ENCODE measurements at places on chromosomes 16 and 17.
A peak's percentile ranks its signal among the peaks of the same experiment; 100 is the strongest.

DNA sequence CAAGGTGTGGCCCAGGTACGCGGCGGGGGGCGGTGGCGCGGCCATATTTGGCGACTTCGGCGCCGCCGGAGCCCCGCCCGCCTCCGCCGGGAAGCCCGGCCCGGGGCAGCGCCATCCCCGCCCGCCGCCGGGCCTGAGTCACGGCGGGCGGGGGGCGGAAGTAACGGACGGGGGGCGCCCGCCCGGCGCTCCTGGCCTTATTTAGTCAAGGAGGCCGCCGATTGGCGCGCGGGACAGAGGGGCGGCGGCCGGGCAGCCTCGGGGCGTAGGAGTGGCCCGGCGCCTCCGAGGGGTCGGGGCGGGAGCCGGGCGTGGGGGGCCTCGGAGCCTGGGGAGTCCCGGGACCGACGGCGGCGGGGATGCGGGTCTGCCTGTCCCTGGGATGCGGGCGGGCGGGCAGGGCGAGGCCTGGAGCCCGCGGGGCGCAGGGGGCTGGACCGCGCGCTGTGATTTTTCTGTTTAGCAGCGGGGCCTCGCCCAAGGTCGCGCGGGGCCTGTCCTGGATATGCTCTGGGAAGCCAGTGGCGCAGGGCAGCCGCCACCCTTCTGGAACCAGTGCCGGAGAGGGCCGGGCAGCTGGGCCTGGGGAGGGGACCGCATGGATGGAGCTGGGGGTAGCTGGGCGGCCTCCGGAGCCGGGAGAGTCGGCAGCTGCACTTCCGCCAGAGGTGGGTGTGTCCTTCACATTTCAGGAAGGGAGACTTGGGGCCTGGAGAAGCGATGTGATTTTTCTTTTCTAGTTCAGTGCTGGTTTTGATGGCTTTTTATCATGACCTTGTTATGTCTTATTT is 2.3 kb upstream of the ACTG1 start:
- DNase-seq = no peak
- H3K27ac ChIP-seq = peak overlapping the region; percentile 99
- H3K4me3 ChIP-seq = peak overlapping the region; percentile 78
- H3K4me1 ChIP-seq = peaks cover 57% of the 10 kb centered on the region
- peaks cover 34% of the 10 kb centered on the region for H3K36me3 ChIP-seq

GRCh38 chr16:81458827-81459598 is 14.4 kb downstream of the CMIP start:
- no peak for DNase-seq
- H3K36me3 ChIP-seq = peaks cover 41% of the 10 kb centered on the region
- H3K4me1 ChIP-seq = peaks cover 31% of the 10 kb centered on the region
- H3K4me3 ChIP-seq = no peak overlapping the region

DNA sequence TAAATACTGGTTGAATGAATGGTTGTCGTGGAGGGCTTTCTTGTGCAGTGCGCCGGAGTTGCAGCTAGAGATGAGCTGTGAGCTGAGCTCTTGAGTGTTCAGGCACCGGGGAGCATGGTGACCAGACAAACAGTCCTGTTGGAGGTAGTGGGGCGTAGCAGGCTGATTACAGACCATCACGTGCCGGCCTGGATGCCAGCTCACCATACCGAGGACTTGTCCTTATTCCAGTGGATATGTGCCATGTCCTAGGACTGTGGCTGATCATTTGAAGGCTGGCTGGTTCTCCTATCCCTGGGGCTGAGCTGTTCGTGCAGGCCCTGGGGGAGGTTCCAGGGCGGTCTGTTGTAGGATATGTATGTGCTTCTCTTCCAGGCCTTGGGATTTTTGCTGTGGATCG is 60.0 kb downstream of the ABCC1 start:
- H3K27ac ChIP-seq = no peak overlapping the region
- no peak overlapping the region for H3K4me3 ChIP-seq
- H3K36me3 ChIP-seq = peaks cover 29% of the 10 kb centered on the region
- H3K4me1 ChIP-seq = no peaks in the 10 kb centered on the region
- H3K27me3 ChIP-seq = no peaks in the 10 kb centered on the region

DNA sequence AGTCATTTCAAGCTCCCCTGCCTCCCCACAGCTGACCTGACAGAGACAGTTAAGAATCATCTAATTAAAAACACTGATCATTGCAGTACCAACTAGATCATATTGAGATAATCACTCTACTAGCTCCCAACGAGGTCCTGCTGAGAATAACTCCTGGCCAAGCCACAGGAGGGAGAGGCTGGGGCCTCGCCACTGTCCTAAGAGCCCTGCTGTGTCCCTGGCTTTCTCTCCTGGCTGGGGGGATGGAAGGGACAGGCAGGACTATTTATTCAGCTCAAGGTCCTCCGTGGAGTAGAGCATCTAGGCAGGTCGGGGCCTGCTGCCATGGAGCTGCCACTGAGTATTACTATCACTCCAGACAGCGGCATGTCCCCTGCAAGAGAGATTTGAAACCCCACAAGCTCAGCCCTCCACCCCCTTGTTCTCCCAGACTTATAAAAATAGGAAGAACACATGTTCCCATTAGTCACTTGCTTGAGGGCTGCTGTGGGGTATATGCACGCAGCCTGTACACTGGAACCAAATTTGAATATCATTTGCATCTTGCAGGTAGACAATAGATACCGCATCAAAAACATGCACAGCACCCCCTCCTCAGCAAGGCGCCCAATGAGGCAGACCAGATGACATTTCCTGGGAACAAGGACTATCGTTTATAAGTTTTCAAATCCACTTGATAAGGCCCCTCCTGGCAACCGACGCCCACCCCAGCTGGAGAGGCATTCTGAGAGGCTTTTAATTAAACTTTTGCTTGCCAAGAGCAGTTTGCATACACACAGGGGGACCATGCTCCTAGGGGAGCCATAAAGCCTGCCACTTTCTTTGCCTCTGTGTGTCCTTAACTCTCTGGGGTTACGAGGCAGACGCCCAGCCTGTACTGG is 385.2 kb upstream of the ZFHX3 start:
- H3K4me1 ChIP-seq = peaks cover 11% of the 10 kb centered on the region
- no peaks in the 10 kb centered on the region for H3K36me3 ChIP-seq
- no peak overlapping the region for H3K4me3 ChIP-seq
- no peak overlapping the region for H3K27ac ChIP-seq
- peaks cover 5% of the 10 kb centered on the region for H3K27me3 ChIP-seq
- no peak for DNase-seq

- H3K4me3 ChIP-seq = no peak overlapping the region
- H3K36me3 ChIP-seq = no peaks in the 10 kb centered on the region
- peak; percentile 21 for DNase-seq
- no peaks in the 10 kb centered on the region for H3K27me3 ChIP-seq
Measured at GRCh38 chr16:52066962-52067361, 480.0 kb downstream of the TOX3 start.

- H3K4me3 ChIP-seq = no peak overlapping the region
- no peaks in the 10 kb centered on the region for H3K36me3 ChIP-seq
- no peak overlapping the region for H3K27ac ChIP-seq
- peaks cover 2% of the 10 kb centered on the region for H3K4me1 ChIP-seq
- no peak for DNase-seq
Measured at GRCh38 chr16:53745753-53746266, 41.9 kb downstream of the FTO start.

DNA sequence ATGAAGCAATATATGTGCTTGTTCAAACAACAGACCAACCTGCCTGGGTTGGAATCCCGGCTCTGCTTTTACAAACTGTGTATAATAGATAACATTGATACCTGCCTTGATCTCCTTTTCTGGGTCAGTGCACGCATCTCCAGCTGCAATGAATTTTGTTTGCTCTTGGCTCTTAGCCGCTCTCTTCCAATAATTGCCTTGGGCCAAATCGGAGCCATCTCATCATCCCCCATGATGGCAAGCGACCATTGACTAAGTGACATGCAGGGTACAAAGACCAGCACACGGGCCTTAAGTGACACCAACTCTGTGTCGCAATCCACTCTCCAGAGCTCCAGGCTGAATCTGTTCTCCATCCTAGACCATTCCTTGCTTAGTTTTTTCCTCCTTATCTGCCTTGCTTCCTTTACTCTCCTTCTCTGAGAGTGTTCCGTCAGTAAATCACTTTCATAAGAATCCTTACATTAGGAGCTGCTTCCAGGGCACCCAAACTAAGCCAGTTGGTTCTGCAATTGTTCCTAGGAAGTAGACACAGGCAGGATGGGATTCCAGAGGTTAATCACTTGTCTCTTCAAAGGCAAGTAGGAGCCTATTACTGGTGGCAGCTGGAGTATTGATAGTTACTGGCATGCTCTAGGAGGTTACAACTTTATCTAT is 134.2 kb downstream of the ABCA8 start:
- no peak overlapping the region for H3K4me3 ChIP-seq
- H3K4me1 ChIP-seq = no peaks in the 10 kb centered on the region
- no peaks in the 10 kb centered on the region for H3K36me3 ChIP-seq
- no peak overlapping the region for H3K27ac ChIP-seq

DNA sequence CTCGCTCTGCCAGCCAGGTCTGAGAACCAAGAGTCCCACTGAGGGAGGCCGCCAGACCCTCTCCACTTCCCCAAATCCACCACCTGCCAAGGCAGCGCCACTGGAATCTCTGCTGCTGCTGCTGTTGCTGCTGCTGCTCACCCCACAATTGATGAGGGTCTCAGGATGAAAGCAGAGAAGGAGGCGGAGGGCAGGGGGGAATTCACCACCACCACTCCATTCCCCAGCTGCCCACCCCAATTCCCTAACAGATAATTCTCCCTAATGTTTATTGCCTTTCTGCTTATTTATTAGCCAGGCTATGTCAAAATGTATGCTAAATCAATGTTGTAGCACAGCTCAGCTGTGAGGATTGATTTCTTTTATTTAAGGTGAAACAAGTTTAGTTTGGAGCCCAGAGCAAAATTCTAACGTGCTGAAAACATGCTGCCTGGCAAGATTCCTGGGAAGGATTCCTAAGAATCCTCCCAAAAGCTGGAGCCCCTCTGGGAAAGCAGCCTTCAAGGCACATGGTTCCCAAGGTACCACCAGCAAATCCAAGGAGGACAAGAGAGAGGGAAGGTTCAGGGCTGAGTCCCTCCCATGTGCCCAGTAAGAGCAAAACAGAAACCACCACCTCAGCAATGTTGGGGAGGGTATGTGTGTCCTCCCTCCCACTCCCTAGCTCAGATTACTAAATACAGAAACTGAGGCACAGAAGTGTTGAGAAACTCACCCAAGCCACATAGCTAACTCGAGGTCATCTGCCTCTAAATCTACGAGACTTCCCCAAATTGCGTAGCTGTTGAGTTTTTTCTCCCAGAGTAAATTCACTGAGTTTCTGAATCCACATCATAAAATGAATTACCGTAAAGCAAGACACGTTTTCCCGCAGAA is 12.2 kb upstream of the CDH5 start:
- DNase-seq = peak; percentile 60
- H3K27me3 ChIP-seq = peaks cover 3% of the 10 kb centered on the region
- H3K4me3 ChIP-seq = no peak overlapping the region
- no peak overlapping the region for H3K27ac ChIP-seq
- H3K4me1 ChIP-seq = peaks cover 13% of the 10 kb centered on the region
- H3K36me3 ChIP-seq = no peaks in the 10 kb centered on the region

- H3K4me3 ChIP-seq = no peak overlapping the region
- no peaks in the 10 kb centered on the region for H3K27me3 ChIP-seq
- no peak overlapping the region for H3K27ac ChIP-seq
- no peaks in the 10 kb centered on the region for H3K36me3 ChIP-seq
Measured at GRCh38 chr17:45332505-45332904, 15.7 kb upstream of the MAP3K14 start.

Measured in spinal cord (tissue), 10 donors.